AG04449 (cell line): ENCODE measurements at places on chromosomes 7 and 10.
A peak's percentile ranks its signal among the peaks of the same experiment; 100 is the strongest.

- DNase-seq = no peak
Observed at GRCh38 chr10:56319386-56319785, 41.7 kb downstream of the ZWINT start.

GRCh38 chr10:45075216-45075615, 74.5 kb downstream of the ZNF22 start:
- DNase-seq = no peak

GRCh38 chr7:19235680-19236079, 90.5 kb upstream of the FERD3L start:
- no peak for DNase-seq

GRCh38 chr10:121865554-121865953, 62.3 kb downstream of the ATE1 start:
- DNase-seq = no peak

GRCh38 chr7:138565071-138565450, 105.0 kb downstream of the TRIM24 start:
- DNase-seq = no peak

DNA sequence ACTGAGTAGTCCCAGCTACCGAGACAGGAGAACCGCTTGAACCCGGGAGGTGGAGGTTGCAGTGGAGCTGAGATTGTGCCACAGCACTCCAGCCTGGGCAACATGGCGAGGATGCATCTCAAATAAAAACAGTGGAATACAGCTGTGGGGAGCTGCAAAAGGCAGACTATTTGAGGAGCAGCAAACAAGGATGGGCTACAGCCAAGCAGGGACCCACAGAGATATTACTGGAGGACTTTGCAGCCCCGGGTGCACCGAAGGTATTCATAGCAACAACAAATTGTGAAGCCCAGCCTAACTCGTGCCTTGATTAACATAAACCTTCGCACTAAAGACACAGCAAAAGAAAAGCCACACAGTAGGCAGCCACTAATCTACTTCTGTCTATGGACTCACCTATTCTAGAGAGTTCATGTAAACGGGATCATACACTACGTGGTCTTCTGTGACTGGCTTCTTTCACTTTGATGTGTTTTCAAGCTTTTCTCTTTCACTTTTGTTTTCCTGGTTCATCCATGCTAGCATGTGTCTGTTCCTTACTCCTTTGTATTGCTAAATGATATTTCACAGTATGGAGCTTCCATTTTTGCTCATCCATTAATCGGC, 34.0 kb downstream of the PODXL start:
- DNase-seq = no peak

- DNase-seq = no peak
Observed at GRCh38 chr7:97204821-97205220, 87.3 kb downstream of the SDHAF3 start.

GRCh38 chr10:11197266-11197712, 179.6 kb downstream of the CELF2 start:
- no peak for DNase-seq

DNA sequence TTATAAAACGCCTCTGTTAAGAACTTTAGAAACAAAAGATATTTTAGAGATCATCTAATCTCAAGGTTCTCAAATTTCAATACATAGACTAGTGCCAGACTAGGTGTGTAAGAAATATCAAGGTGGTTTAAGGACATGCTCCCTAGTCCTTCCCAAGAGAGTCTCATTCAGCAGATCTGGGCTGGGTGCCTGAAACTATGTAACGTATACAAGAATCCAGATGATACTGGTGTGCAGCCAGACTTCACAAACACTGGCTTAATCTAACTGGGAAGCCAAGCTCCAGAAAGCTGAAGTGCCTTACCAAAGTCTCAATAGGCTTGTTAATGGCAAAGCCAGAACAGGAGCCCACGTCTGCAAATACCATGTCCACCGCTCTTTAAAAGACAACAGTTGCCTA, 105.0 kb upstream of the AMPH start:
- no peak for DNase-seq

- no peak for DNase-seq
Observed at GRCh38 chr7:25839084-25839769, 312.8 kb upstream of the NFE2L3 start.

DNA sequence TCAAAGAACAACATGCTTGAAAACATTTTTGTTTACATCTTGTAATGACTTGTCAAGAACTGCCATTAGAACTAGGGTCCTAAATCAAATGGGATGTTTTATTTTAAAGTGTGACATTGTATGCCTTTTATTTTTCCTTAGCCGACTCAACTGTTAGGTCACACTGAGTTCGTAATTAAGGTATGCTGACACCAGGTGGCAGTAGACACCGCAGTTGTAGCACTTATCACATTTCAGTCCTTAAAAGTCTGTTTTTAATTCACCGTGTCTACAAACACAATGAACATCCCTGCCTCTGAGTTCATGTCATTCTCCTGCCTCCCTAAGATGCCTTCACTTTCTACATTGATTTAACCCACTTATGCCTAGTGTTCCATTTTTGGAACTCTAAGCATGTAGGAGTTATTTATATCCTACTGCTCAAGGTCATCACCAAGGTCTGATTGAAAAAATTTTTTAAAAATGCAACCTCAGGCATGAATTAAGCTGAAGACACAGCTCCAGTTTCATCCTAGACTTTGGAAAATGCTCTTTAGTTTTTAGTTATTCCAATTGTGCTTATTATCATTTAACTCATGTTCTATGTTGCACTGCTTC, 186.1 kb downstream of the BMPER start:
- DNase-seq = no peak

- peak; percentile 4 for DNase-seq
Observed at GRCh38 chr10:930625-931325, 730 bp downstream of the LARP4B start.

DNA sequence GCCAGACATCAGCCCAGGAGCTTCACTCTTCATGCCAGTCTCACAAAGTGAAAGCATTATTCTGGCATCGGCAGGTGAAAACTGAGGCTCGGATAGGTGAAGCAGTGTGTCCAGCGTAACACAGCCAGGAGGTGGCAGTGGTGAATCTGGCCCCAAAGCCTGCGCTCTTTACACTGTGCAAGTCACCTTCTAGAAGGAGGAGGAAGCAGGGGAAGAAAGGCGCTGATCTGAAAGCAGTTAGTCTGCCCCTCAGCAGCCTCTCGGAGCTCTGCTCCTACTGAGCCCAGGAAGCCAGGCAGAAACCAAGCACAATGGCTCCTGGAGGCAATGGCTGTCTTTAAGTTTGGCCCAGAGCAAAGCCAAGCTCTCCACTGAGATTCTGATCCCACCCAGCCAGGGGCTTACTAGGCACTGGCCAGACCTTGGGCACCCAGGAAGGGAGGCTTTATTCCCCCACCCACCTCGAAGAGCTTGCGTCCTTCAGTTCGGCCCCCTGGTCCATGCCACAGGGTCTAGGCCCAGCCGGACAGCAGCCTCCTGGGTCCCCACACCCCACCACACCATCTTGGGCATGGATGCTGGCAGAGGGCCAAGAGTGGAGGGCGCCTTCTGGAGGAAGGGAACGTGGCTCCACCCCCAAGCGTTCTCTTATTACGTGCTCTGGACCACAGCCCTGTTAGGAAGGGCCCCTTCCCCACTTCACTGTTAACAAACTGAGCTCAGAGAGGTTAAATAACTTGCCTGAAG, 104.5 kb downstream of the GRID1 start:
- no peak for DNase-seq

- no peak for DNase-seq
Observed at GRCh38 chr10:17561111-17561510, 56.1 kb downstream of the HACD1 start.

DNA sequence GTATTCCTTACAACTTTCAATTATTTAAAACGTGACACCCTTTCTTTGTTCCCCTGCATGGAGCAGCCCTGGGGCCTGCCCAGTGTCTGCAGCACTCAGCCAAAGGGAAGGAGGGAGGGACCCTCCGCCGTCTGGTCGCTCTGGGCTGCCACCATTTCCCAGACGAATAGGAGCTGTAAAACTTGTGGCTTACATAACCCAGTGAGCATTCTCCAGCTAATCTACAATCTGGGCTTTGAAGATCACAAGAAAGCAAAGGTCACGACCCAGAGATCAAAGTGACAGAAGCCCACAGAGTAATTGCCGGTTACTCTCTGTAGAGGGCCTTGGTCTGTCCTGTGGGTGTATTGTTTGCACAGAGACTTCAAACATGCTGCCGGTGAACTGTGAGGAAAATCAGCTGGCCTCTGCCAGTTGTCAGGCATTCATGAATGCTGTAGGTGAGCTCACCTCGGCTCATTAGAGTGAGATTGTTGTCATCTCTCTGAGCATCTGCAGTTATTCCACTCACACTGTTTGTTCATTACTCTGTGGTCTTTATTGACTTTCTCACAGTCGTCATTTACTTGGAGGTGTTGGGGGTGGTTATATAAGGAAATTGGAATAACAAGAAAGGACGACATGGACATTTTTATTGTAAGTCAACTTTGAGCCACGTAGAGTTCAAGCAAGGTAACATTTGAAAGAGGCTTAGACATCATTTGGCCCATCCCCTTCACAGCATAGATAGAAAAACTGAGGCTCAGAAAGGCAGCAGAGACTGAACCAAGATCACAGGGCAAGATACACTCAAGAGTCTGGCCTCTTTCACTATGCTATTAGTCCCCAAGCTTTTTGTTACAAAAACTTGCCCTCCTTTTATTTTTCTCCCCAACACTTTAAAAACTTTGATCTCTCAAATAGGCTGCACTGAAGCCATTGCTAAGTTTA, 619.8 kb downstream of the LRMDA start:
- DNase-seq = no peak

DNA sequence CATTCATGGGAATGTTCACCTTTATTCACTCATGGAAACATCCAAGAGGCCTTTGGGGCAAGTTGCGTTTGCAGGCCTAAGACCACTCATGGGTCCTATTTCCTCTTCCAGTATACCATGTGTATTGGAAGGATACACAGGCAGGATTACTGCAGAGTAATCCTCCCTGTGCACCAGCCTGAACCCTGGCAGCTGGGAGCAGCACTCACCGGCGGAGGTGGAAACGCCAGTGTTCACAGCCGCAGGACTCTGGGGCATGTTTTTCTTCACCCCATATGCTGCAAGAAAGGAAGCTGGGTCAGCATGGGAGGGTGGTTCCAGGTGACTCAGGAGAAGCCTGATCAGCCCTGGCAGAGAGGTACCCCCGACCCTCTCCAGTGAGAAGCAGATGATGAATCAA, 24.5 kb downstream of the COL17A1 start:
- DNase-seq = no peak
